ENCODE measurements at places on chromosomes 7 and 10.

DNA sequence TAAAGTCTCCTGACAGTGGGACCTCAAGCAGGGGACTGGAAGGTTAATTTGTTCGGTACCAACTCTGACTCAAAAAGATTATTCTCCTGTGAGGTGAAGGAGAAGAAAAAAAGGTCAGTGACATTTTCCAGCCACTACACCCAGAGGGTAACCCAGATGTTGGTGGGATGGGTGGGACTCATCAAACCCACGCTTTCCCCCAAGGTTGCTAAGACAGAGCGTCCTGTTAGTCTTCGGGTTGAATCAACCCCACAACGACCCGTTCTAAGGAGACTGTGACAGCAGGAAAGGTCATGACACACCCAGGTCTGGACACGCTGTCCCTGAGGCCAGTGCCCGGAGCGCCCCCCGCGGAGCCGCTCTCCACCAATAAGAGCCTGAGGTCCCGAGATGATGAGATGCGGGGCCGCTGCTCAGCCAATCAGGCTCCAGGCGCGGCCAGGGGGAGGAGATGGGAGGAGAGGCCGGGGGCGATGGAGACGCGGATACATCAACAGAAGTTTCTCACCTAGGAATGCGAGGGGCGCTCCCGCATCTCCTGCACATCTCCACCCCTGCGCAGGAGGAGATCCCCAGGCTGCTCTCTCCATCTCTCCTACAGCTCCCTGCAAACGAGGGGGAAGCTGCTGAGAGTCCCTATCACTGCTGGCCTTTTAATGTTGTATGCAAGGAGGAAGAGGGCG is at the start of gene WNT16:
Gene WNT16 (plus strand): TSS at position 493 of the 683 bp plus-strand sequence. CDS start 293 bp downstream, outside the sequence.
- DNase-seq = no peak

- no peak for DNase-seq
These were observed 100.1 kb upstream of the UNC5B start for GRCh38 chr10:71112138-71112785.

GRCh38 chr7:37095122-37095521 is 353.5 kb downstream of the ELMO1 start:
- no peak for DNase-seq

DNA sequence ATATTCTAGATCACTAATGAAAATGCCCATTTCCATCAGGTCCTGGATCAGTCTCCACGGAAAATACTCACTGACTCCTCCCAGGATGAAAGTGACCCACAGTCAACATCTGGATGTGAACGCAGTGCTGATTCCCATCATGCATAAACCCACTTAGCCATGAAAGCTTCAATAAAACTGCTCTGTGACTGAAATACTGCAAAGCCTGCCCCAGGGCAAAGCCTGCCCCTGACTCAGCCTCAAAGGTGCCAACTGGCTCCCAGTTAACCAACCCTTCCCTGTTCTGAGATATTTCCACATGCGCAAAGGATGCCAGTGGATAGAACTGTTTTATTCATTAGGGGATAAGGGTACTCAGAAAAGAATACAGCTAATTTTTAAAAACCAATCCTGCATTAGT is 24.0 kb downstream of the OSBPL3 start:
- no peak for DNase-seq

GRCh38 chr10:47048526-47048905 is 137.3 kb downstream of the PTPN20 start:
- no peak for DNase-seq

- no peak for DNase-seq
These were observed 14.9 kb upstream of the PON3 start for GRCh38 chr7:95411036-95411435.

GRCh38 chr7:26458466-26459145 is 166.9 kb downstream of the SNX10 start:
- no peak for DNase-seq

GRCh38 chr10:62008946-62009345 is 107.4 kb downstream of the ARID5B start:
- DNase-seq = no peak

- peak; percentile 59 for DNase-seq
These were observed 12.4 kb downstream of the PRSS2 start for GRCh38 chr7:142782922-142783900.

DNA sequence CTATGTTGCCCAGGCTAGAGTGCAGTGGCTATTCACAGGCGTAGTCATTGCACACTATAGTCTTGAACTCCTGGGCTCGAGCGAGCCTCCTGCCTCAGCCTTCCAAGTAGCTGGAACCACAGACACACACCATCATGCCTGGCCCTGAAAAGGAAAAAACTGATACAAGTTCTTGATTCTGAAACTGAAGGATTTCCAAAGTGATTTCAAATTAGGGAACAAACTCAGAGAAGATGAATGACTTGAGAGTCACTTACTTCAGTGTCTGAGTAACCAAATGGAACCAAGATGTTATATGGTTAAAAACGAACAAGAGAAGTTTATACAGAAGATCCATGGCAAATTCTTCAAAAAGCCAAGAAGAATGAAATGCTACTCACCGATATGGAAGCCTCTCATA is 14.4 kb downstream of the CWF19L1 start:
- DNase-seq = no peak

- DNase-seq = no peak
These were observed 317.3 kb downstream of the TCERG1L start for GRCh38 chr10:130994191-130994590.

DNA sequence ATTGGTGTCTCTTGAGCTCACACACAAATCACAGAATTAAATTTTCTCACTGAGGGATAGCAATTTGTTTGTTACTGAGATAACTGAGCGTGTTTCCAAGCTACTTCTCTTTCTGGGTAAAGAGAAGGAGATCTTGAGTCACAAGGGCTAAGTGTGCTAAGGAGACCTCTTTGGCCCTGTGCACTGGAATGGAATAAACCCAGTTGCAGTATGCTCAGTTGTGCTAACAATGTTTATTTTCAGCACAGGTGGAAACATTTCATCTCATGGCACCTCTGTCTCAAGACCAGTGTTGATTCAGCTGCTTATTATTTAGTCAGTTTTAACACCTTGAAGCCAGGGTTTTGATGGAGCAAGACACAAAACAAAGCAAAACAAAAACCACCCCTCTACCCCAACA is 22.5 kb upstream of the UBE2H start:
- no peak for DNase-seq

DNA sequence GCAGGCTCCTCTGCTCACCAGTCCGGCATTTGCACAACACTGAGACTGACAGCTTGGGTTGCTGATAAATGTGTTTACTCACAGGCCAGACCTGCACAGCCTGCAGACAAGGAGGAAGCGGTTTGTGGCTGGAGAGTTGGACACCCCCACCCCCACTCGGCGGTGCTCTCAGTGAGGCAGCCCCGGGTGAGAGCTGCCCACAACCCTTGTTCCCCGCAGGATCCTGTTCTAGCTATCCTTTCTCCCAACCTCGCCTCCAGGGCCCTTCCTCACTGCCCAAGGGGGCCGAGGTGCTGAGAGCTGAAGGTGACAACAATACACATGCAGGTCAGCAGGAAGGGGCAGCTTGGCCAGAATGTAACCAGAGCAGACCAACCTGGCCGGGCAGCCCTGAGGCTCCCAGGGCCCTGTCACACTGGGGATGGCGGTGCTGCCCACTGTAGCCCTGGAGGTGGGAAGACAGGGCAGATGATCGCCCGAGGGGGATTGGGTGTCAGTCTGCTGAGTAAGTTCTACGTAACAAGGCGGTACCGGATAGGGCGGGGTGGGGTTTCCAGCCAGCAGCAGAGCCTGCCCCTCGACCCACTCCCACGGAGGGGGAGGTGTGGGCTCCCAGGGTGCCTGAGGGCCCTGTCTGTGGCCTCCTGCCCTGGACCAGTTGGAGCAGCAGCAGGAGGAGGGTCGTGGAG is 2.1 kb upstream of the ADAM8 start:
- no peak for DNase-seq

- DNase-seq = no peak
These were observed 37.4 kb downstream of the AMZ1 start for GRCh38 chr7:2725178-2726105.

DNA sequence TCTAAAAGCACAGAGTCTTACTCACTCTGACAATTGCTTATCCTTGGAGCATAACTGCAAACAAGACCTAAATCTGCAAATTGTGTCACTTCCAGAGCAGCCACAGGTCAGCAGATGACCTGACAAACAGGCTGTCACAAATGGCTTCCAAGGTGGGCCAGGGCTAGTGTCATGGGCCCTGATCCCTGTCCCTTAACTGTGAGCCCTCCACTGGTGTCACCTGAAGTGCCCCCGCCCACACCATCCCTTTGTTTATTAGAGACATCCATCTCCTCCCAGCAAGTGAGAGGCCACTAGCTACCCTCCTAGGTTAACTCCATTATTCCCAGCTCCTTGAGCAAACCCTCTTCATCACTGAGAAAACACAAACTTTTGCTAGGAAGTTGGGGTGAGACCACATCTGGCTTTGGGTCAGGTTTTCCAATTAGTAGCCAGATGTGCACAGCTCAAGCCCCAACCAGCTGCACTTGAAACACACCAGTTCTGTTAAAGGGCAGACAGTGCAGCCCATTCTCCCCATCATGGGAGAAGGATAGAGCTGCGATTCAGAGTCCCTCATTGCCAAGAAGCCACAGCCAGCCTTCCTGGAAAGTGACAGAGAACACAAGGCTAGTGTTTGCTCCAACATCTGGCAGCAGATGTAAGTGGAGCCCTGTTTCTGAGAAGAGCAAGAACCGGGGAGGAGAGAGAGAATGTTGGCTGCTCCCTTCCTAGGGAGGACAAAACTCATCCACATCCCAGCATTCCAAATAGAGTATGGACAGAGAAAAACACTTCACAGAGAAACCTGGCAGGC is 75.7 kb upstream of the NANOS1 start:
- no peak for DNase-seq

DNA sequence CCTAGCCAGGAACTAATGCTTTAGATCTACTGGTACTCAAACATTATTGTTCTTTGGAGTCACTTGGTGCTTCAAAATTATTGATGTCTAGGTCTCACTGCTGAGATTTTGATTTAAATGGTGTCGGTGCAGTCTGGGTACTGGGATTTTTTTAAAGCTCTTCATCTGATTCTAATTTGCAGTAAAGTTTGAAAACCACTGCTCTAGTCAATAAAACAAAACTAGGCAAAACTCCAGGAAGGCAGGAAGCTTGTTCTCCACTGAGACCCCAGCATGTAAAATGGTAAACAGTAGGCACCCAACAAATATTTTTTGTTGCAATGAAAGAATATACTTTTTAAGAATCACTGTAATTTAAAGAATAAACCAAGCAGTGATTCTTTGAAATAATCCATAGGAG is 49.7 kb downstream of the ADD3 start:
- DNase-seq = no peak

GRCh38 chr10:72320676-72321247 is 34.0 kb downstream of the DNAJB12 start:
- DNase-seq = no peak

- no peak for DNase-seq
These were observed 38.9 kb upstream of the TOMM7 start for GRCh38 chr7:22861576-22861975.

- no peak for DNase-seq
These were observed 135.8 kb downstream of the RAMP3 start for GRCh38 chr7:45293295-45293942.

GRCh38 chr10:46307281-46308112 is 20.7 kb downstream of the ANTXRL start:
- DNase-seq = no peak

DNA sequence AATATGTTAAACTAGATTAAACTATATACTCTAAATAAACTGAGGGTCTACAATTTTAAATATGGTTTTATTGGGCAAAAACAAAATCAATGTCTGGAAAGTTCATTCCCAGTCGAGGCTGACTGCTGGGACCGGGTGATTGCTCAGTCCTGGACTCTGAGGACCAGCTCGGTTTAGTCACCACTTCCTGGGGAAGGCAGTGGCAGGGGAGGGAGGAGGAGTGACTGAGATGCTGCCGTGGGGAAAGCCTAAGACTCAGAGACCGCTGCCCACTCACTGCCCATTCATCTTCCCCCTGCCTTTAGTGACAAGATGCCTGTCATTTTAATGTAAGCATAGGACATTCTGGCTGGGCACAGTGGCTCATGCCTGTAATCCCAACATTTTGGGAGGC is 29.0 kb downstream of the ATOH7 start:
- no peak for DNase-seq

- no peak for DNase-seq
These were observed 93.5 kb downstream of the VWC2 start for GRCh38 chr7:49866910-49867309.

GRCh38 chr10:76554033-76554408 is 1083.6 kb downstream of the KCNMA1 start:
- no peak for DNase-seq

GRCh38 chr10:48695636-48696534 is 11.2 kb downstream of the WDFY4 start:
- no peak for DNase-seq

DNA sequence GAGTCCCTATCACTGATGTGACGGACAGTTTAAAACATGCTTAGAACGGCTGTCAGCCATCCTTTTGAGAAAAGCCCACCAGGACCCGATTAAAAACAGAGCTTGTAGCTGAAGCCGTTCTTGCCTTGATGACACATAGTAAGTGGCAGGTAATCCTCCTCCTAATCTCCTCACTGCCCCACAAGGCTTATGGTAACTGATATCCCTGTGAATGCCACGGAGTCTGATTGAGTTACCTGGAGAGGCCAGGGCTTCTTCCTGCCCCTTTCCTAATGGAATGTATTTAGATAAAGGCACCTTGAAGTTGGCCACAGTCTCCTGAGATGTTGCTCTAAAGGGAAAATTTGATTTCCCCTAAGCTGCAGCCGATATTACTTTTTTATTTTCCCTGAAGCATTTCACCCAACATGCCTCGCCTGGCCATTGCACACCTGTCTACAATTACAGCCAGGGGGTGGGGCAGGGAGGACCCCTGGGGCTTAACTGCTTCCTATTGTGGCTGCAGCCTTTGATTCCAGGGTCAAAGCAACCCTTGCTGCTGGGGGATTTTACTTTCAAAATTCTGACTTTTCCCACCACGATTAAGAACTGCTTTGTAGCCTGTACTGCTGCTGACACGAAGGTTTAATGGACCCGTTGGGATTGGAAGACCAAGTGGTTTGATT is 169.0 kb upstream of the GPR26 start:
- no peak for DNase-seq

DNA sequence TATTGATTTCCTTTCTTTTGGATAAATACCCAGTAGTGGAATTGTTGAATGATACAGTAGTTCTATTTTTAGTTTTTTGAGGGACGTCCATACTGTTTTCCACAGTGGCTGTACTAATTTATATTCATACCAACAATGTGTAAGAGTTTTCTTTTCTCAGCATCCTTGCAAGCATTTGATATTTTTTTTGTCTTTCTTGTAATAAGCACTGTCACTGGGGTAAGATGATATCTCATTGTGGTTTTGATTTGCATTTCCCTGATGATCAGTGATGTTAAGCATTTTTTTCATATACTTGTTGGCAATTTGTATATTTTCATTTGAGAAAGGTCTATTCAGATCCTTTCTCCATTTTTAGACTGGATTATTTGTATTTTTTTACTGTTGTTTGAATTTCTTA is 308.7 kb downstream of the PTEN start:
- no peak for DNase-seq

- DNase-seq = no peak
These were observed 8.9 kb downstream of the ANXA11 start for GRCh38 chr10:80196270-80196949.

DNA sequence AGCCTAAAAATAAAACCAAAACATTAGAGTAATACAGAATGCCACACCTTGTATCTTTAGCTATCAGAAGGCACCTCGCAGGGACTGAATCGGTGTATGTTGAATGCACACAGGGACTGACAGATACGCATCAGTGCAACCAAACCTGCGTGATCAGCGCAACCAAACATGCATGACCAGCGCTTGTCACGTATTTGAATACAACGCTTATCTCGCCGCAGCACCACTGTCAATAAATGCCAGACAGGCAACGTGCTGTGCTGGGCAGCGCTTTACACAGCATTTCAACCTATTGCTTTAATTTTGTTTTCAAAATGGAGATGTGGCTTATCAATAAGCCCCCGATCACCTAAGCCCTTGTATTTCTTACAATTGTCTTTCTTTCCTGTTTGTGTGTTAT is 242.4 kb downstream of the SFMBT2 start:
- DNase-seq = no peak

Data from activated CD8-positive, alpha-beta memory T cell treated with anti-CD3 and anti-CD28 coated beads for 1 hour (primary cell).